Heart left ventricle (tissue), 16 donors: ENCODE measurements at places on chromosomes 16 and 17. TPM values are rescaled to one million over a fixed set of nuclear protein-coding genes. Genes with fewer than 3 reads are reported as not detected.

Gene NDUFB10
- polyA plus RNA-seq, result 732 TPM

Gene GAS2L2
- polyA plus RNA-seq, result not detected

Gene GINS2
- polyA plus RNA-seq, result 0.15 TPM

DNA sequence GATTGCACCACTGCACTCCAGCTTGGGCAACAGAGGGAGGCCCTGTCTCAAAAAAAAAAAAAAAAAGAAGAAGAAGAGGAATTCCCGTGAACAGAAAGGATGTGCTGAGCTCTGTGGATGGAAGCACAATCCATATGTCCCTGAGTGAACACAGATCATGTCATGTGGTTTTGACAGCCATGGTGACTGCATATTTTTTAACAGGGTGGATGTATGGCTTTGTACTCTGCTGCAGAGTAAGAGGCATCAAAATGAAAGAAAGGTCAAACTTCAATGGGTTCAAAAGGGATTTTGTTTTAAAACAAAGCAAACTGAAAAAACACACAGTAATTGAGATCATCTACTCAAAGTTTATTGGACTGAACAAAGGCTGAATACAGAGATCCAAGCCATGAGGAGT, 31.5 kb downstream of the MXRA7 start:
- DNase-seq, result no peak

- no peak for DNase-seq
Measured at GRCh38 chr17:39054111-39054645, 87.0 kb upstream of the FBXO47 start.

DNA sequence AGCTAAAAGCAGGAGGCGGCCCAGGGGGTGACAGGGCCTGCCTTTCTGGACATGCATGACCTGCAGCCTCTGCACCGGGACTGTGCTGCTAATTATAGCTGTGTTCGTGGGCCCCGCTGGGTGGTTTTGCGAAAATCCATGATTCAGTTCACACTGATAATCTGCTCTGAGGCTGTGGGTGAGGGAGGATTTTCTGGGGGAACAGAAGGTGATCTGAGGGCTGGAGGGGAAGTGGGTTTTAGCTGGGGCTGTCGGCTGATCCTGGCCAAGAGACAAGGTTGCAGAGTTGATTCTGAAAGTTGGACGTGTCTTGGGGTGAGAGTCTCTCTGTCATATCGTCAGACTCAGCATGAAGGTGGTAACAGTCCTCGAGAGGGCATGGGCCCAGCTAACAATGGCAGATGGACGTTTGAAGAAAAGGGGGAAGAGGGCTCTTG, 187.5 kb upstream of the ZNF469 start:
- DNase-seq, result no peak

DNA sequence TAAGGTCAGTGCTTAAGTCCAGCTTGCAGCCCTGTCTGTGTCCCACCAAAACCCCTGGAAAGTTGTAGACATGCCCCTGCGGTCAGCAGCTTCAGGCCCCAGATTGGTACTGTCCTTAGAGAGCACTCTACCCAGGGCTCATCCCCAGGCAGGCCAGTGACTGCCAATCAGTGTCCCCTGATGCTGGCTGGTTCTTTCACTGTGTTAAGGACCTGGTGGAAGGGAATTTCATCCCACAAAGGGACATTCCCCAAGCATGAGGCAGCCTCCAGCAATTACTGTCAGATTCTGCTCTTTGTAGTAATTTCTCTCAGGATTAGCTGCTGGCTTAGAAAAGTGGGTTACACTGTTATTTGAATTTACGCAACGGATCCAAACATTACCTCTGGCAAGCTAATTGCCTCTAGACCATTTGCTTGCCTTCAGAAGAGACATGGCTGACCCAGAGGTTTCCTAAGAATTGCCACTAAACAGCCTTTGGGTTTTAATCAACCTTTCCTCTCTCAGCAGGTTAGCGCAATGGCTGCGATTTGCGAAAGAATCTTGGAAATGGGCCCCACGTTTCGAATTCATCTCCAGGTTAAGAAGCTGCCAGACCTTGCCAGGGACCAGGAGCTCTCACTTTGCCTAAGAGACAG, 5.9 kb downstream of the IRX6 start:
- no peak for DNase-seq

DNA sequence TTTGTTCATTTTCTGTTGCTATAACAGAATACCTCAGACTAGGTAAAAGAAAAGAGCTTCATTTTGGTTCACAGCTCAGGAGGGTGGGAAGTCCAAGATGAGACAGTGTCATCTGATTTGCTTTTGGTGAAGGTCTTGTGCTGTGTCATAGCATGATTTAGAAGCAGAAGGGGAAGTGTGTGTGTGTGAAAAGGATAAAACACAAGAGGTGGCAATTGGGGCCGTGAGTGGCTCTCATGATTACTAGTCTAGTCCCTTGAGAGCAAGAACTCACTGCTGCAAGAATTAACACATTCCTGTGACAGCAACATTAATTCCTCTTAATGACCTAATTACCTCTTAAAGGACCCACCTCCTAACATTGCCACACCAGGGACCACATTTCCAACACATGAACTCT, 8.3 kb downstream of the SLC35G3 start:
- no peak for DNase-seq
